ENCODE measurements at places on chromosomes 12 and 14. TPM values are rescaled to one million over a fixed set of nuclear protein-coding genes. Genes with fewer than 3 reads are reported as not detected.

The SOX5 gene
- 49.1 TPM for total RNA-seq

DNA sequence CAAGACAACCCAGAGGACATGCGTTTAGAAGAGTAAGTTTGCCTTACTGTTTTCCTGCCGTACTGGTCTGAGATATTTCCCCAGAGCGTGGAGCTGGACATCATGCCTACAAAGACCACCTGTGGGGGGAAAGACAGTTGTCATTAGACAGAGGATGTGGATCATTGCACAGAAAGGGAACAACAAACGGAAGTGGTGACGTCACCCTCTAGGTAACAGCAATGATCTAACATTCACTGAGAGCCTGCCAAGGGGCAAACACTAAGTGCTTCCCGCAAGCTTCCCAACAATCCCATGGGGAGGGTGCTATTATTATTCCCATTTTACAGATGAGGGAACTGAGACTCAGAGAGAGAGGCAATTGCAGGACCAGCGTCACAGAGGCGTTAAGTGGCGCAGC, 48.5 kb downstream of the SVOP start:
- DNase-seq: no peak

DNA sequence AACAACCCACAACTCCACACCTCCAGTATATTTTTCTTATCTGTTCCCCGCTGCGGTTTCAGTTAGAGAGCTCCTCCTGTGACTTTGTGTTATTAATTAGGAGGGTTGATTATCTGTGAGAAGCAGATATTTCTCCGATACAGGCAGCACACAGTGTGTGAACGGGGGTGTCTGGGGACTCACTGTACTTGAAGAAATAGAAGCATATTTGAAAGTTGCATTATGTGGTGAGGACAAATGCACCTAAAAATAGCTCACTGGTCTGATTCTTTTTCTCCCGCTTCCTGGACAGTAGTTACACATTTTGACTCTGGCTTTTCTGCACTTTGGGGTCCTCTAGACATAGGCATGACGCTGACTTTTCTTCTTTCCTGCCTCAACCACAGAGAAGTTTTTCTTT, 277.7 kb downstream of the VRK1 start:
- DNase-seq: no peak

- no peak for DNase-seq
These were observed 28.7 kb downstream of the MSRB3 start for GRCh38 chr12:65307169-65307501.

DNA sequence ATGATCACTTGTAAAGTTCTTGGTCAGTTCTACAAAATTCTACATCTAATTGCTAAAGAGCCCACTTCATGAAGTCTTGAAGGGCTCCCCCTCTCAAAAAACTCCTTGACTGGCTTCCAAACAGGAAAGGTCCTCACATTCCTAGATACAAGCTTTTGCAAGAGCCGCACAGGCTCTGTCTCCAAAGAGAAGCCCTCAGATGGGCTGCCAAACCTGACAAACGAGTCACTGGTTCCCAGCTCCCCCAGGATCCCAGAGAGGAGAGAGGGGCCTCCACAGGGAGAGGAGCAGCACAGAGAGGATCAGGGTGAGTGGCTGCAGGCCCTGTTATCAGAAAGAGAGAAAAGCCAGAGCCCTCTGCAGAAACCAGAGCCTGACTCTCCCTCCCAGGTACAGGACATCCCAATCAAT, 5.8 kb downstream of the NID2 start:
- no peak for DNase-seq

GRCh38 chr14:38197001-38197783, 10.5 kb upstream of the SSTR1 start:
- no peak for DNase-seq
